ENCODE measurements at places on chromosomes 3 and 15.

GRCh38 chr15:27487846-27488245, 516.9 kb downstream of the GABRG3 start:
- no peak for DNase-seq

GRCh38 chr3:42668413-42668760, 14.9 kb downstream of the ZBTB47 start:
- DNase-seq: no peak

- DNase-seq: no peak
Measured at GRCh38 chr15:26294059-26294689, 431.0 kb upstream of the ATP10A start.

DNA sequence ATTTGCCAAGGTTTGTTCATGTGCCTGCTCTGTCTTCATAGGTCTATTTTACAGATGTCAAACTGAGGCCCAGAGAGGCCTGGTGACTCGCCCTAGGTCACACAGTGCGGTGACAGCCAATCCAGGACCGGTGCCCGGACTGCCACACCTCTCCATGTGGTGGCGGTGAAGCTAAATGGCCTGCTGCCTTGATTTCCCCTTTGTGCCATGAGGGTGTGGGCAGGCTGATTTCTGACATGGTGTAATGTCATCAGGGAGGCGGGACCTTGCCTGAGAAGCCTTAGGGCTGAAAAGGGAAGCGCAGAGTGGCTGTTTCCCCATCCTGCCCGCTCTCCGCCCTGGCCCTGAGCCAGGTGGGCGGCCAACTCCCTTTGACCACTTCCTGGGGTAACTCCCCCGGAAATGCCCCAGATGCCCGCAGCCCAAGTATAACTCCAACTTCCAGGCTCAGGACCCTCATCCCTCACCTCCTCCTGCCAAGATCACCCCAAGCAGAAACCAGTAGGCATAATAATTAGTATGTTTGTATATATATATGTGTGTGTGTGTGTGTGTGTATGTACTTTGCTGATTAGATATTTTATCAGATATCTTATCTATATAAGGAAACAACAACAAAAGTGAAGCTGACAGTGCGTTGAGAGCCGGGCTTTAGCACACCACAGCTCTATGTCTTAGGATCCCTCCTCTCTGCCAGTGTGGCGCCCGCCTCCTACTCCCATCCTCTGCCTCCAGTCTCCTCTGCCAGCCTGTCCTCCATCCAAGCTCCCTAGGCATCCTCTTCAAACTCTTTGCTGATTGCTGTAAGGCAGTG, 63.9 kb downstream of the IQSEC1 start:
- peak; percentile 82 for DNase-seq

DNA sequence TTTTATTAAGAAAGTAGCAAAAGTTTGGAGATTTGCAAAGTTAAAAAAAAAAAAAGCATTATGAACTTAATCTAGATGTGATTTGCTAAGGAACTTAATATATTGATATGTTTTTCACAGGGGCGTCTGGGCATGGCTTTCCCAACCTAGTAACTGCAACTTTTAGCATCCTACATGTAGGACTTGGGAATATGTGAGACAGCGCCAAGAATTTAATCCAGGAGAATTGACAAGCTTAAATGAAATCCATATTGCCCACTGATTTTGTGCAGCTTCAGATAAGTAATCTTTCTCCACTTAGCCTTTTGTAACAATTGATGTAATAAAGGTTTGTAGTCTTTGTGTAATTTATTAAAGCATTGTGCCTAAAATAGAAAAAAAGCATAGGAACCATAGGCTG, 982 bp upstream of the GABPB1 start:
- no peak for DNase-seq

- no peak for DNase-seq
Measured at GRCh38 chr3:172581757-172582166, 58.5 kb upstream of the TNFSF10 start.

GRCh38 chr3:123070510-123070909, 3.7 kb downstream of the PDIA5 start:
- no peak for DNase-seq

DNA sequence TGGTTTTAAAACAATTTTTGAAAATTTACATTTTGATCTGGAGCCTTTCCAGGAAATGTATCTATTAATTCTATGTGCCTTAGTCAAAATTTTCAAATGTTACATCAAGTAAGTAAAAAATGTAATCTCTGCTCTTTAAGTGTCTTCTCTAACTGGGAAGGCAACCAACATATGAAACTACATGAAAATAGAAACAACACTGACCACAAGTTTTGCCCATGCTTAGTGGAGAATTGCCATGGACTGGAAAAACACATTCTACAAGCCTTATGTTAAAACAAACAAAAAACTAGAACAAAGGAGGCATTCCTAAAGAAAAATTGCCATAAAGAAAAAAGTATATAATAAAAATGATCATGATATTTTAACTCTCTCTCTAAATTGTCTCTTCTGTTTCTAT, 75.9 kb upstream of the SPRED1 start:
- DNase-seq: no peak

DNA sequence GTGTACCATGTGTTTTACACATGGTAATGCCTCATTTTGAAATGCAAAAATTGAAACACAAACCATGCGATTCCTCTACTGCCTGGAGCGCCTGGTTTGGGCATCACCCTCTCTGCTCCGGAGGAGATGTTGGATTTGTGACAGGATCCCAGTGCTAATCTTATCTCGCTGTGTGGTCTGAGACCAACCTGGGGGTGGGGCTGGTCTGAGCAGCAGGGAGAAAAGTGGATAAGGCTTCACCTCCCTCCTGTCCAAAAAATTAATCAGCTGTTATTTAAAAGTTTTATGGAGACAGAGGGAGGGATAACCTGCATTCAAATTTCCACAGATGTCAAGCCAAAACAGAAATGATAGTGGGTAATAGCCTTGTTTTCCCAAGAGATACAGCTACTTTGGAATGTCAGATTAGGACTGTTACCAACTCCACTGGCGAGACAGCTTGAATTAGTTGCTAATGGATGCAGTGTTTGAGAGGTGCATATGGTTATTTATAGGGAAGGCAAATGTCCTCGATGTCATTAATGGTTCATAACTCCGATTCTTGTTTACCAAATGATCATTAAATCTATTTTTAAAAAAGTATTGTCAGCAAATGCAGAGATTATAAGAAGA, 54.0 kb upstream of the SKOR1 start:
- no peak for DNase-seq

DNA sequence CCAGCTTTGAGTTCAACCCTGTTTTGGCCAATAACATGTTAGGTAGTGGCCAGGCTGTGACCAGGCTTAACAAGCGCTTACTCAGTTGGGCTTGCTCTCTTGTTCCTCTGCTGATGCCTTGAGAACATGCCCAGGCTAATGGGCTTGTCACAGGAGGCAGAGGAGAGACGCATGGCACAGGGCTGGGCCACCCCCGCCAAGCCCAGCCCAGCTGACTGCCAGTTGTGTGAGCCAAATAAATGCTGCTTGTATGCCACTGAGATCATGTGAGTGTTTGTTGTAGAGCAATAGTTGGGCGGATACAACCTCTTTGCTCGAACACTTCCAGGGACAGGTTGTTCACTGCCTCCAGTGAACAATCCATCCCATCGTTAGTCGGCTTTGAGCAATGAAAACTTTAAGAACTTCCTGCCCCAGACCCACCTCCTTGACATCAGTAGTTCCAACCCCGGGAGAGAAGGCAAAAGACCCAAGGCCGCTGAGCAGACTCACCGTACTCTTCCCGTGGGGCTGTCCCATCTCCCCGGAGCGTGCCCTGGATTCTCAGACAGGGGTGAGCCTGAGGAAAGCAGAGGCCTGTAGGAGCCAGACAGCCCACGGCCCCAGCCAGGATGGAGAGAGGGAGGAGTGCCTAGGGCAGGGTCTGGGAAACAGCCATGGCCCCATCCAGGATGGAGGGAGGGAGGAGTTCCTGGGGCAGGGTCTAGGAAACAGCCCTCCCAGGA, 4.1 kb downstream of the PLA2G4F start:
- no peak for DNase-seq

- DNase-seq: no peak
Measured at GRCh38 chr15:49905221-49905620, 213.8 kb downstream of the ATP8B4 start.

DNA sequence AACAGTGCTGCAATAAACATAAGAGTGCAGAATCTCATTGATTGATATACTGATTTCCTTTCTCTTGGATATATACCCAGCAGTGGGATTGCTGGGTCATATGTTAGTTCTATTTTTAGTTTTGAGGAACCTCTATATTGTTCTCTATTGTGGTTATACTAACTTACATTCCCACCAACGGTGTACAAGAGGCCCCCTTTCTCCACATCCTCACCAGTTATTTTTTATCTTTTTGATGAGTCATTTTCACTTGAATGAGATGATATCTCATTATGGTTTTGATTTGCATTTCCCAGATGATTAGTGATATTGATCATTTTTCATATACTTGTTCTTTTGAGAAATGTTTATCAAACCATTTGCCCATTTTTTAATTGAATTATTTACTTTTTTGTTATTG, 12.4 kb upstream of the IREB2 start:
- peak; percentile 88 for DNase-seq

GRCh38 chr3:155604967-155605366, 139.9 kb downstream of the PLCH1 start:
- no peak for DNase-seq

DNA sequence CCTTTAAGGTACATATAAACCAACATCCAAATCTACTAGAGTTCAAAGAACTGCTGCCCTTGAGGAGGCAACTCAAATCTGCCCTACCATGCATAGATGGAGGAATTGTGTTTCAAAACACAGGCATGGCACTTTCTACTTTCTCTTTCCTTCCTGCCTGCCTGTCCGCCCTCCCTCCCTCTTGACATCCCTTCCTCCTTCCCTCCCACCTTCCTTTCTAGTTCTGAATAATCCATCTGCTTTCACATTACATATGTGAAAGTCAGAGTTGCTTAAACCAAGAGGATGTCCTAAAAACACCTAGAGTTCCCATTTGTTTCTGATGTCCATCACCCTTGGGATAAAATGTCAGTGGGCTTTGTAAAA, 537.6 kb downstream of the FOXP1 start:
- DNase-seq: no peak

- DNase-seq: no peak
Measured at GRCh38 chr3:87136066-87136596, 91.0 kb upstream of the CHMP2B start.

DNA sequence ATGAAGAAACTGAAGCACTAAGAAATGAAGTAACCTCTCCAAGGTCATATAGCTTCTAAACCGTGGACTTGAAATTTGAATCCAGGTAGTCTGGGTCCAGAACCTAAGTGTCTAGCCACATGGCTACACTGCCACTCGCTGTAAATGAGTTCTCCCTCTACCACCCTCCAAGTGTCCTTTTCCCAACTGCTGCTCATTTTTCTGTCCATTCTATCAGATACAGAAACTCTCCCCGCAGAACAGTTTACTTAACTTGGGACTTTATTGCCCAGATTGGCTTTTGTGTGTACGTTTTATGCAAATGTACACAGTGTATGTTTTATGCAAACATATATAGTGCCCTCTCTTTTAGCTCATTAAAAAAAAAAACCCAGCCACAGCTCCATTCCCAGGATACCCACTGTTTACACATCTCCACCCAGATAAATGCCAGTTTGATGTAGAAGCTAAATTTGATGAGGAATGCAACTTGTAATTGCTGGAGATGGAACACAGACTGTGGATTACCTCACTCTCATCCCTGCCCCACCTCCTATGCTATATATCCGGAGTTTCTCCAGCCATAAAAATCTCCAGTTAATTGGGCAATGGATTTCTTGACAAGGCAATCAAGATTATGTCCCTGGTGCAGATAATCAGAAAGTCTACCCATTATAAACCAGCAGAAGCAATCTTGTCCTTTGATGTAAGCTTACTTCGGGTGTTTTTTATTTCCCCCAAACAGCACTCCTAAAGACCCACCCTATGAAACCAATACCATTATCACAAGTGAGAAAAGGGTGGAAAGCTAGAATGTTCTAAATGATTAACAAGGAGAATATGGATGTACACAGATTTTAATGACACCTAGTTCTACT, 42.0 kb downstream of the THBS1 start:
- no peak for DNase-seq

DNA sequence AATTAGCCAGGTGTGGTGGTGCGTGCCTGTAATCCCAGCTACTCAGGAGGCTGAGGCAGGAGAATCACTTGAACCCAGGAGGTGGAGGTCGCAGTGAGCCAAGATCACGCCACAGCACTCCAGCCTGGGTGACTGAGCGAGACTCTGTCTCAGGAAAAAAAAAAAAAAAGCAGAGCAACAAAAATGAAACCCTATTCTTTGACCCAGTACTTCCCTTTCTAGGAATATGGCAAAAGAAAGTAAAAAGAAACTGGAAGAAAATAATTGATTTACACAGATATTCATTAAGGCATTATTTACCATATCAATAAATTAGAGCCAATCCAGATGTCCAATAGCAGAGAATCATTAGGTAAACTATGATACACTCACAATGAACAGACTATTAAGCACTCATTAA, 67.0 kb downstream of the GSK3B start:
- DNase-seq: no peak

- DNase-seq: peak; percentile 53
Measured at GRCh38 chr3:153591561-153592245, 429.7 kb downstream of the RAP2B start.

- no peak for DNase-seq
Measured at GRCh38 chr15:50653156-50653743, 33.3 kb downstream of the TRPM7 start.

DNA sequence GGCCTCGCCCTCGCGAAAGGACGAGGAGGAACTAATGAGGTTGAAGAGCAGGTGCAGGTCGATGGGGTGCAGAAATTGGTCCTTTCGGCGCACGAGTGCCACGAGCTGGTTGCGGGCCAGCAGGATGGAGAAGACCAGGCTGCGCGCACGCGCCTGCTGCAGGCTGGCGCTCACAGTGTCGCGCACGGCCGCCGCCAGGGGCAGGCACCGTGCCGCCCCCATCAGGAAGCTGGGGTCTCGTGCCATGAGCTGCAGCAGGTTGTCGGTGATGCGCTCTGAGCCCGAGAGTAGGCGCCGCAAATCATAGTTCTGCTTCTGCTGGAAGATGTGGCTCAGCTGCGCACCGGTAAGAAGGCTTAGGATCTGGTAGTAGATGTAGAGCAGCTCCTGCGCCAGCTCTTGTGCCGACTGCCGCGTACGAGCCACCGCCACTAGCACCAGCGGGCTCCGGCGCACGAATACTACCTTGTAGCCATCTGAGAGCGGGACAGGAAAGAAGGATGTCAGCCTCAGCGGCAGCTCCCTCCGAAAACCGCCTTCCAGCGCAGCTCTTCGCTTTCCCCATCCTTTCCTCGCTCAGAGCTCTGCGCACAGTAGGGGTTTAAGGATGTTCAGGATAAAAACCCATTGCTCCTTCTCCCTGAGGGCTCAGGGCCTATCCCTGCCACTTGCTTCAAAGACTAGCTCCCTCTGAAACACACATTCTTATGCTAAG, 6.9 kb upstream of the MST1R start:
- no peak for DNase-seq

DNA sequence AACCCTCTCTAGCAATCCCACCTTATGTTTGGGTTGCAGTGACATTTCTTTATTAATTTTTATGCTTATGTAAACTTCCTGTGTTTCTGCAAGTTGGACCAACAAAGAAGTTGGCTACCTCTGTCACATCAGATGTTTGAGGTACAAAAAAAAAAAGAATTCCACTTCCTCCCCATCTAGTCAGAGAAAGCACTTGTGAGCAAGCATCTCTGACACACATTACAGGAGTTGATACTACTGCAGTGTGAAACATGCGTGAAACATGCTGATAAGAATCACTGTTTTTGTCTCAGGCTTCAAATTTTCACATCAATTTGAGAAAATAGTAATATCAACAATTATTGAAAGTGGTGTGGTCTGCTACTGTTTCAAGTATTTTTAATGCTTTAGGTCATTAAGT, 1.3 kb downstream of the SCAANT1 start:
- DNase-seq: no peak

Data from GF-D8 (cell line).